ENCODE measurements at places on chromosomes 5 and 9. TPM values are rescaled to one million over a fixed set of nuclear protein-coding genes. Genes with fewer than 3 reads are reported as not detected.

Gene PRSS3
- total RNA-seq: 15.2 TPM

Gene DPYSL3
- total RNA-seq: 16.9 TPM

Gene FOXD4
- total RNA-seq: 0.56 TPM

Gene PRKACG
- total RNA-seq: not detected

Gene CNTFR
- 0.14 TPM for total RNA-seq

Gene ZNF366
- total RNA-seq: not detected

Gene STC2
- total RNA-seq: 73.3 TPM

Gene TPRN
- 9.6 TPM for total RNA-seq

Gene MAST4
- 1.8 TPM for total RNA-seq

Gene ADAMTSL1
- total RNA-seq: not detected

Gene FOXD4L4
- total RNA-seq: 0.03 TPM

Gene FAM153A
- total RNA-seq: not detected

Gene ZNF300
- total RNA-seq: 2.7 TPM

Gene BTNL8
- total RNA-seq: not detected

Gene GAPT
- total RNA-seq: not detected

Gene GADD45G
- 0.42 TPM for total RNA-seq

Gene SYK
- total RNA-seq: 0.25 TPM

Gene LCN9
- not detected for total RNA-seq

Gene HTR4
- not detected for total RNA-seq

Gene CDH9
- total RNA-seq: not detected

Gene MAPK9
- total RNA-seq: 37.9 TPM

Gene CSF1R
- 0.33 TPM for total RNA-seq

Gene GNPDA1
- total RNA-seq: 67.1 TPM

Gene RNF183
- 0.09 TPM for total RNA-seq

Gene EQTN
- not detected for total RNA-seq

Gene TAF11L5
- not detected for total RNA-seq

Gene FBXL7
- total RNA-seq: 1.3 TPM

Gene SMIM33
- total RNA-seq: not detected
